IMR-90 (cell line): ENCODE measurements at places on chromosomes 16 and 17.
A peak's percentile ranks its signal among the peaks of the same experiment; 100 is the strongest.

- DNase-seq, result no peak
These were observed 21.3 kb upstream of the PIK3R6 start for GRCh38 chr17:8888704-8889302.

- no peak for DNase-seq
These were observed 134.8 kb upstream of the IRX6 start for GRCh38 chr16:55189224-55189623.

DNA sequence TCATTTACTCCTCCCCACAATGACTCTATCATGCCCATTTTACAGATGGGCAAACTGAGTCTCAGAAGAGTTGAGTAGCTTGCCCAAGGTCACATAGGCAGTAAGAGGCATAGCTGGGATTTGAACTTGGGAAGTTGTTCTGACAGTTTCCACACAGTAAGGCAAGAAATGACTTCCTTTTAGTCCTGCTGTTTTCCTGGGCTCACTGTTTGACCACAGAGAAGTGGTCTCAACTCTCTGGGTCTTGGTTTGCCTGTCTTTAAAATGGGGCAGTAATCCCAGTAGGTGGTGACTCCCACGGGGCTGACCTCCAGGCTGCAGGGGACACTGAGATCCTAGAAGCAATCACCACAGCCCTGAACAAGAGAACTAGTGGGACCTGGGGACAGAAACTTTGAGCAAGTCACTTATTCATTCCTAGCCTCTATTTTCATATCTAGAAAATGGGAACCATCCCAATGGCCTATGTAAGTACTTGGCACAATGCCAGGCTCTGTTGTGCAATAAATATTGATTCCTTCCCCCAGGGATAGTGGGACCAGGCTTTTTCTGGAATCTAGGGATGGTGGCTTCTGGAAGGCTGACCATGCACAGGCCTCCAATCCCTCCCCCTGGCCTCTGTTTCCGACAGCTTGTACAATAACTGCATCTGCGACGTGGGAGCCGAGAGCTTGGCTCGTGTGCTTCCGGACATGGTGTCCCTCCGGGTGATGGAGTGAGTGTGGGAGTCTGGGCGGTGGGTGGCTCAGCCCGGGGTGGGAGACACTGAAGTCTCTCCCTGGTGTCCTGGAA, 20.5 kb downstream of the DEXI start:
- no peak for DNase-seq

GRCh38 chr17:66426397-66427033, 124.1 kb downstream of the PRKCA start:
- DNase-seq, result peak; percentile 14

DNA sequence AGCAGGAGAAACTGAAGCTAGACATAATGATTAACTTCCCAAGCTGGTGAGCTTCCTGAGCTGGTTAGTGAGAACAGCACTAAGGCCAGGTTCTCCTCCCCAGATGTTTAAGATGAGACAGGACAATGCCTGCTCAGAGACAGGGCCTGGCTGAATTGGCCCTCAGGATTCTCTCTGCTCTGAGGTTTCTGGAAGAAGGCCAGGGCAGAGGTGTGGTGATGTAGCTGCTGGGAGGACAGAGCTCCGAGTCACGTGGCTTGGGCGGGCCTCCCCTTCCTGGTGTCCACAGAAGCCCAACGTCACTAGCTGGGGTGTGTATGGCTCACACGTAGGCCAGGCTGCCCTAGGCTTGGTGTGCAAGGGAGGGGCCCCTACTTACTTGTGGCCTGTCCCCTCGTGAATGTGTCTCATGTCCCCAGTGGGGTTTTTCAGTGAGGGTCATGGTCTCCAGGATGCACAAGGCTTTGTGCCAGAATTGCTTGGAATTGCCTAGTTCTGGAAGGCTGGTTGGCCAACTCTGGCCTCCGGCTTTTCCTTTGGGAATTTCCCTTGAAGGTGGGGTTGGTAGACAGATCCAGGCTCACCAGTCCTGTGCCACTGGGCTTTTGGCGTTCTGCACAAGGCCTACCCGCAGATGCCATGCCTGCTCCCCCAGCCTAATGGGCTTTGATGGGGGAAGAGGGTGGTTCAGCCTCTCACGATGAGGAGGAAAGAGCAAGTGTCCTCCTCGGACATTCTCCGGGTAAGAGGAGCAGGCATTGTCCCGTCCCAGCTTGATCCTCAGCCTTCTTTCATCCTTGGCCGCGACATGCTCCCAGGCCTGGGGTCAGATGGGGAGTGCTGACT, 3.4 kb downstream of the NOD2 start:
- peak; percentile 26 for DNase-seq

DNA sequence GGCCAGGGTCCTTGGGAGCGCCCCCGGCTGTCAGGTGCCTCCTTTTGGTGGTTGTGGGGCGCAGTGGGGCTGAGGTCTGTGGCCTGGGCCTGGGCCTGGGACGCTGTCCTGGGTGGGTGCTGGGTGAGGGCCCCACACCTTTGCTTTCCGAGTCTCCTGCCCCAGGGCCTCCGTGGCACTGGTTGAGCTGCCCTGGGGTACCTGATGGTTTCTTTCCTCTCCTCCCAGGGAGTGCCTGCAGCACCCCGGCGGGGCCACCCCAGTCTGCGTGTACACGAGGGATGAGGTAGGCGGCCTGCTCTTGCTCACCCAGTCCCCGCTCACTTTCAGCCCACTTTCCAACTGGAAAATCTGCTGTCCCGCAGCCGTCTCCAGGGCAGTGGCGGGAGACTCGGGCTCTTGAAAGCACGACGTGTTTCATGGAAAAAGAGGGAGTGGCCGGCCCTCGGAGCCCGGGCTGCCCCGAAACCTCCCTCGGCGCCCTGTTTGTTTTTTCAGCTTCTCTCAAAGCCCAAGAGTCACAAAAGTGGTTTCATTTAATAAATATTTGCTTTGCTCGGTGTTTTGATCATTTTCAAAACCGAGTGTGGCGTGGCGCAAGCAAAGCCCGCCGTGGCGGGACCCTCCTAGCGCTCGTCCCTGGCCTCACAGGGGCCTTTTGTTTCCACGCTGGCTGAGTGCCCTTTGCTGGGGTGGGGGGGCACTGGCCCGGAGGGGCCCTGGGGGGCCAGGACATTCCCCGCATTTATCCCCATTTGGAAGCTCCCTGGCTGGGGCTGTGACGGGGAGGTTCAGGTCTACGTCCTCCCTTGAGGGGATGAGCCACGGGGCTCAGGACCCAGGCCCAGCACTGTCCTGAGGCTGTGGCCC, 17.4 kb downstream of the ASPSCR1 start:
- no peak for DNase-seq

- DNase-seq, result no peak
These were observed 17.5 kb downstream of the ENDOV start for GRCh38 chr17:80432350-80432955.

- no peak for DNase-seq
These were observed 31.0 kb downstream of the PSMD12 start for GRCh38 chr17:67335245-67335835.
